Right atrium auricular region (tissue), 2 donors: ENCODE measurements at places on chromosomes 12 and 14. TPM values are rescaled to one million over a fixed set of nuclear protein-coding genes. Genes with fewer than 3 reads are reported as not detected.

Gene EML5
- 0.11 TPM for total RNA-seq

Gene SLC25A47
- total RNA-seq = not detected

Gene TAS2R8
- not detected for total RNA-seq

Gene ZNF385A
- 6.7 TPM for total RNA-seq

Gene SLC17A8
- total RNA-seq = not detected

Gene GLS2
- 0.96 TPM for total RNA-seq

Gene NTS
- total RNA-seq = not detected

Gene EMC9
- total RNA-seq = 9.9 TPM
